ENCODE measurements at places on chromosomes 4 and X. TPM values are rescaled to one million over a fixed set of nuclear protein-coding genes. Genes with fewer than 3 reads are reported as not detected.

MAGED4B gene
- total RNA-seq: 12.4 TPM

PTPN13 gene
- 75.4 TPM for total RNA-seq

KLHL8 gene
- total RNA-seq: 7.2 TPM

GAGE12E gene
- total RNA-seq: not detected

PIM2 gene
- total RNA-seq: 12.0 TPM

DHRSX gene
- 24.3 TPM for total RNA-seq

All from melanocyte of skin (primary cell).